Right renal cortex interstitium (tissue), 3 donors: ENCODE measurements at places on chromosomes 16 and 17. TPM values are rescaled to one million over a fixed set of nuclear protein-coding genes. Genes with fewer than 3 reads are reported as not detected.

The TNP2 gene
- not detected for polyA plus RNA-seq

DNA sequence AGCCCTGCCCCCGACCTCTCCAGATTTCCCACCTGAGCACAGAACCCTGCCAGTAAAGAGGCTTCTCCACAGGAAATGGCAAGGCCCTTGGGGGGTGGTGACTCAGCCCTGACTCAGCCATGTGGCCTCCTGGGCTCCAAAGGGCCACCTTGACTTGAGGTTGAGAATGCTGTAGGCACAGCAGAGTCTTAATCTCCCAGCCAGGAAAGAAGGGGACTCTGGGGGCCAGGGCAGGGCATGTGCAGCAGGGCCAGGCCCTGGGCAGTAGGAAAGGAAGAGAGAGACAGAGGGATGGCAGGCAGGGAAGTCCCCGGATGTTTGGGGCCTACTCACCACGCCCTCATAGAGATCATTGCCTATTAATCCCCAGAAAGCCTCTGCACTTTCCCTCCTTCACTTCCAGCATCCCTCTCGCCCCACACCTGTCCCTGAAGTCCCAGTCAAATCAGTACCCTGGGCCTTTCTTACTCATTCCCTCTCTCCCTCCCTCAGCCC is 4.8 kb upstream of the ITGA3 start:
- no peak for DNase-seq

DNA sequence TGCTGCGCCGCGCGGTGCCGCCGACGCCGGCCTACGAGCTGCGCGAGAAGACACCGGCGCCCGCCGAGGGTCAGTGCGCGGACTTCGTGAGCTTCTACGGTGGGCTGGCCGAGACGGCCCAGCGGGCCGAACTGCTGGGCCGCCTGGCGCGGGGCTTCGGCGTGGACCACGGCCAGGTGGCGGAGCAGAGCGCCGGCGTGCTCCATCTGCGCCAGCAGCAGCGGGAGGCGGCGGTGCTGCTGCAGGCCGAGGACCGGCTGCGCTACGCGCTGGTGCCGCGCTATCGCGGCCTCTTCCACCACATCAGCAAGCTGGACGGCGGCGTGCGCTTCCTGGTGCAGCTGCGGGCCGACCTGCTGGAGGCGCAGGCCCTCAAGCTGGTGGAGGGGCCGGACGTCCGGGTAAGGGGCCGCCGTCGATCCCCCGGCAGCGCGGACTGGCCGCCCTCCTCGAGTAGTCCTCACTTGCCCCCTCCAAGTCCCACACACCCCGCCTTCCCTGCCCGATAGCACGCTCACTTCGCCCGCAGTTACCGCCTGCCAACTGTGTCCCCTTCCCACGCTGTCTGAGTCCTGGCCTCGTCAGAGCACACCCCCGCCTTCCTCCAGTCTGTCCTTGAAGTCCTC is 470 bp downstream of the MLYCD start:
- DNase-seq: no peak

DNA sequence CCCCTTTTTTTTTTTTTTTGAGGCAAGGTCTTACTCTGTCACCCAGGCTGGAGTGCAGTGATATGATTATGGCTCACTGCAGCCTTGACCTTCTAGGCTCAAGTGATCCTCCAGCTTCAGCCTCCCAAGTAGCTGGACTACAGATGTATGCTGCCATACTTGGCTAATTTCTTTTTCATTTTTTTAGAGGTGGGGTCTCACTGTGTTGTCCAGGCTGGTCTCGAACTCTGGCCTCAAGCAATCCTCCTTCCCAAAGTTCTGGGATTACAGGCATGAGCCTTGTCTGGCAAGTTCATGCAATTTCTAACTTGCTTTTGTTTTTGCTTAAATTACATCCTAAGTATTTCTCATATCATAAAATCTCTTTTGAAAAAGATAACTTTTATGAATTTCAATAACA is 33.8 kb upstream of the NFAT5 start:
- DNase-seq: no peak

- no peak for DNase-seq
These were observed 39.4 kb upstream of the DHX8 start for GRCh38 chr17:43444223-43445008.

GRCh38 chr16:4272114-4272956 is 488 bp downstream of the TFAP4 start:
- no peak for DNase-seq

- no peak for DNase-seq
These were observed 23.7 kb downstream of the NCOR1 start for GRCh38 chr17:16191604-16192003.
